ENCODE measurements at places on chromosomes 6 and 20.

DNA sequence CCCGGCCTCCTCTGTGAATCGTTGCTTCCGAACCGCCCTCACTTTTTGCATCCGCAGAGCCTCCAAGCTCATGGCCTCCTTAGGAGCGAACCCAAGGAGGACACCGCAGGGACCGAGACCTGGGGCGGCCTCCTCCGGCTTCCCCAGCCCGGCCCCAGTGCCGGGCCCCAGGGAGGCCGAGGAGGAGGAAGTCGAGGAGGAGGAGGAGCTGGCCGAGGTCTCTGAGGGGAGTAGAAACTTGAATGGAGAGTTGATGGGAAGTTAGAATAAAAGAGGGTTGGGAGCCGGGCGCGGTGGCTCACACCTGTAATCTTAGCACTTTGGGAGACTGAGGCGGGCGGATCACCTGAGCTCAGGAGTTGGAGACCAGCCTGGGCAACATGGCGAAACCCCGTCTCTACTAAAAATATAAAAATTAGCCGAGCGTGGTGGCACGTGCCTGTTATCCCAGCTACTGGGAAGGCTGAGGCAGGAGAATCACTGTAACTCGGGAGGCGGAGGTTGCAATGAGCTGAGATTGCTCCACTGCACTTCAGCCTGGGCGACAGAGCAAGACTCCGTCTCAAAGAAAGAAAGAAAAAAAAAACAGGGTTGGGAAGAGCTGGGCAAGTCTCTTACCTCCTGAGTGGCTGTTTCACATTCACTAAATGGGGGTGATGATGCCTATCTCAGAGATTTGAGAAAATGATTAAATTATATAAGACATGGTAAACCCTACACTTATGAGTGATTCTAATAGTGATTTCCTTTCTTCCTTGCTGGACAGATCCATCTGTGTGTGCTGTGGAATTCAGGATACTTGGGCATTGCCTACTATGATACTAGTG, 805 bp downstream of the MSH5 start:
- no peak for DNase-seq

DNA sequence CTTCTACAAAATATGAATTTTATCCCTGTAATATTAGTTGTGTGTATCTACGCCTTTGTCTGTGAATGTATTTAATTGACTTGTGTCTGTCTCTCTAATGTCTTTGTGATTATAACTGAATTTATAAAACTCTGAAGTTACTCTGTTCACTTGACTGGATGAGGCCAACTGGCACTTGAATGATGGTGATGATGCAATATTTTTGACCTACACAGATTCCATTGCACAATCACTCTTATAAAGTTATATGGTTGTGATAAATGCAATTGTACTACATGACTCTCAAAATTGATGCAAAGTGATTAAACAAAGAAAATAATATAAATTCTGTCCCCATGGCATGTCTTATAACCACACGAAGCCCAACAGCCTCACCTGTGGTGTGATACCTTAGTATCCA, 287.3 kb upstream of the PLN start:
- DNase-seq = no peak

- DNase-seq = peak; percentile 57
These were observed 51.6 kb upstream of the FAM184A start for GRCh38 chr6:119129968-119130484.

GRCh38 chr6:52724042-52724405, 39.3 kb downstream of the GSTA2 start:
- no peak for DNase-seq

DNA sequence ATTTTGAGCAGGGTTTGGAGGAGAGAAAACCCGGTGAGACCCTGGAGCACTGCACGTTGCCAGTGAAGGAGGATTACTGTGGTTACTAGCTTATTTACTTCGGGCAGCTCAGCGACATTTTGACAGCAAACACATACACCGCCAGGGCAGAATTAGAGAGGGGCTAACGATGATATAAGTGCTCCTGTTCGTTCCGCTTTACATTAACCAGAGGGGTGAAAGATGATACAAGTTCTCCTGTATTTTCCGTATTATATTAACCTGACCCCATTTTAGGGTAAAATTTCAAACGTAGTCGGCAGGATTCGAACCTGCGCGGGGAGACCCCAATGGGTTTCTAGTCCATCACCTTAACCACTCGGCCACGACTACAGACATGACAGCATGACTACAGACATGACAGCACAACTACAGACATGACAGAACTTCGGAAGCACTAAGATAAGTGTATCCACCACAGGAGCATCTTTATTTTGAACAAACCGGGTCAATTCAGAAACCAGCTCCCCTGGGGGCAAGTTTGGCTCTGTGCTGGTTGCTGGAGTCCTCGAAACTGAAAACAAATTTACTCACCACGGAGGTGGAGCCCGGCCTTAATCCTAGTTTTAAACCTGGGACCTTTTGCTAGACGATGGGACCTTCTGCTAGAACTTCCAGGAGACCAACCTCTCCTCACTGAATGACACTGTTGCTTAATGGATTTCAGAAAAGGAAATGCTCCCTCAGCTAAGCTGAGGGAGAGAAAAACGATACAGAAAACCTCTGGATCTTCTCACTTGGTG, 80.4 kb upstream of the ZNF184 start:
- peak; percentile 84 for DNase-seq

GRCh38 chr20:57128044-57128757, 138.2 kb downstream of the BMP7 start:
- DNase-seq = no peak

DNA sequence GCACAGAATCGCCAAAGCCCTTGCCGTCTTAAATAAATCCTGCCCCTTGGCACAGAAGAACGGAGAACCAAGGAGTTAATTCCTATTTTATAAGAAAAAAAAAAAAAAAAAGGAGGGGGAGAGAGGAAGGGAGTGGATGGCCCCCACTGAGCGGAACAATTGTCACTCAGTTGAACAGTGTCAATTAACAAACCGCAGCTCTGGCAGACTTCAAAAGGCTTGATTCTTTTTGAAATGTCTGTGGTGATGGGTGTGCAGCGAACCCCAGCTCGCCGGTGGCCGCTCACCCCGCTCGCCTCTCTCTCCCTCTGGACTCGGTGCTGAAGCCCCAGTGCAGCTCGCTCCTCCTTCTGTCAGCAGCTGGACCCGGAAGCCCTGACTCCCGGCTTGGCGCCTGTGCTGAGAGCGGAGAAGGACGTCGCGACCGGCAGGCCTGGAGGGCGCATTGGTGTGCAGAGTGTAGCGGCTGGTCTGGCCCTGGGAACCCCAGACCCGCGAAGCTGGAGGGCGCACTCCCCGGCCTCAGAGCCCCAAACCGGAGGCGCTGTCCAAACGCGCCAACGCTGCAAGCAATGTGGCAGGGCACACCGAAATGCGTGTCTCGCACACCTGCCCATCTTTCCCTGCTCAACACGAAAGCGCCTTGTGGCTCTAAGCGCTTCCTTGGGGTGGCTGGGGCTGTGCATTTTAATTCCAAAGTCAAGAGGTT, 3.4 kb downstream of the LINC00237 start:
- DNase-seq = peak; percentile 27

DNA sequence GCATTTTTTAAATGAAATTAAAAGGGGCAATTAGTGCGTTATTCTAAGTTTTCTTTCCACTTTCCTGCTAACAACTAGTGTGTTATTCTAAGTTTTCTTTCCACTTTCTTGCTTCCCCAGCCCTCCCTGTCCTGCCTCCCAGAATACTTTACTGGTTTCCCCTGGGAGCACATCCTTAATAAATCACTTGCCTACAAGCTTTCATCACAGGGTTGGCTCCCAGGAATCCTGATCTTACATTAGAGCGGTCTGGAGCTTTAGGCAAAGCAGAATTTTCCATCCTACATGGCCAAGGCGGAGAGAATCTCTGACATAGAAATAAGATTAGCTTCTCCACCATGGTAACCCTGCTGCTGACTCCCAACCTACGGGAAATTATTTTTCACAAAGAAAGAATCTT, 150.4 kb downstream of the BFSP1 start:
- no peak for DNase-seq

DNA sequence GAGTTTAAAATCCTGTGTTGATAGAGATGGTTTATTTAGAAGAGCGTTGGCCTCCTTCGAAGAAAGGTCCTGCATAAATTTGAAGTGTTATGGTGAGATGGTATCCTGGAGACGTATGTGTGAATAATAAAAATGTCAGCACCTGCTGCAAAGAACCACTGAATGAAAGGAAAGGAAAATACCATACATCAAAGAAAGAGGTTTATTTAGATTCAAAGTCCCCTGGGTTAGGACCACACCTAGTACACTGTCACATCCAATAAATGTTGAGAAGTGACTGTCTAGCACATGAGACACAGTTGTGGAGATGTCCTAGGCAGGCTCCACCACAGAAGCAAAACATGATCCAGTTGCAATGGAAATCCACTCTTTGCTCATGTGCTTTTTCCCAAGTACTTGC, 214.7 kb downstream of the PAX1 start:
- no peak for DNase-seq

- peak; percentile 17 for DNase-seq
These were observed 116.6 kb downstream of the ZDHHC14 start for GRCh38 chr6:157497579-157497978.

DNA sequence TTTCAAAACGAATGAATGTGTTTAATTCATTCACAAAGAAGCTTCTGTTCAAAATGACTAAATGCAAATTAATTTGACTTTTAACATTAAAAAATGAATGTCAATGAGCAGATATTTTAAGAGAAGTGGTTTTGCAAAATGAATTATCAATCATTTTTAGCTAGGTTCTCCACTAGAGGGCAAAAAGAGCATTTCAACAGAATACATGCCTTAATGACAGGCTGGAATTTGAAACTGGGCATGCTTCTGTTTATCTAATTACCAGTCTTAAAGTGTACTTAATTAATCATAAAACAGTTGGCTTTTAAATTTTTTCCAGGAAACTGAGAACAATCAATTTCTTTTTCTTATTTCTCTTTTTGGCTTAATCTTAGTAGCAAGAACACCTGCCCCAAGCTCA, 63.8 kb upstream of the TINAG start:
- peak; percentile 3 for DNase-seq

- DNase-seq = no peak
These were observed 655.0 kb upstream of the HS3ST5 start for GRCh38 chr6:114997813-114998292.

DNA sequence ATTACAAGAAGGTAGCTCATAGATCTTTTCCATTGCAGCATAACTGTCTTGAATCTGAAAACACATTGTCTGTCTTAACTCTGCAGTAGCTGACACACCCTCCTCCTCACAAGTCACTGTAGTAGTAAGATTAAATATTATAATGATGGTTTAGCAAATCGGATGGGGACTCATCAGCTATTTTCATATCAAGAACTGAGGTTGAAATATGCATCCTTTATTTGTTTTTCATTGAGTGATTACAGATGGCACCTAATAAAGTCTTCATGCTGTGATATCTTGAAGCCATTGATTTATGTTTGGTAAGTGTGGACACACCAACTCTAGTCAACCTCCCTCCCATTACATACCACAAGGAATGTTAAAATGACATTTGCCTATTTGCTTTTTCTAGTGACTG, 267.4 kb upstream of the TAB2 start:
- DNase-seq = no peak

Measured in erythroblast (primary cell).